Activated CD4-positive, alpha-beta T cell treated with anti-CD3 and anti-CD28 coated beads, Interleukin-2, amount 10 ng/mL, durations not matched to agents 24 days and 14 days (primary cell): ENCODE measurements at places on chromosomes 3 and 15.

DNA sequence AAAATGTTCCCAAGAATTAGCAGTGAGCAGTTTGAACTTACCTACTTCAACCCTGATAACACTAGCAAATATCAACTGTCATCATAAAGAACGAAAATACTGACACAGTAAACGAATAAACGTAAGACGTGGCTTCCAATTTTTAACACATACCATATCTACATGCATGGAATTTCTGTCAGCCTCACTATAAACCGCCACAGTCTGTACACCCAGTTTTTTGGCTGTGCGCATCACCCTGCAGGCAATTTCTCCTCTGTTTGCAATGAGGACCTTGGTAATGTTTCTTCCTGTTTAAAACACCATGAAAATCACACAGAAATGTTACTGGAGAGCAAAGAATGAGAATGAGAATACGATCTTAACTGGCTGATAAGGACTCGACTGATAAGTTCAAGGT is 7.0 kb downstream of the MCCC1 start:
- DNase-seq: no peak

GRCh38 chr3:108403198-108403597 is 106.8 kb downstream of the HHLA2 start:
- no peak for DNase-seq

DNA sequence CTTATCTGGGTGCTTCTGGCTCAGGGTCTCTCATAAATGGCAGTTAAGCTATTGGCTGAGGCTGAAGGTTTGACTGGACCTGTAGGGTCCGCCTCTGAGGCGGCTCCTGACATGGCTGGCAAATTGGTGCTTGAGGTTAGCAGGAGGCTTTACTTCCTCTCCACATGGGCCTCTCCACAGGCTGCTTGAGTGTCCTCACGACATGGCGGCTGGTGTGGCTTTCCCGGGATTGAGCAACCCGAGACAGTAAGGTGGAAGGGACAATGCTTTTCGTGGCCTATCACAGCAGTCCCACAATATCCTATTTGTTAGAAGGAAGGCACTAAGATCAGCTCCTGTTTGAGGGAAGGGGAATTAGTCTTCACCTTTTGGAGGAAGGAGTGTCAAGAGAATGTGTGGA is 267.3 kb upstream of the LRRFIP2 start:
- no peak for DNase-seq

DNA sequence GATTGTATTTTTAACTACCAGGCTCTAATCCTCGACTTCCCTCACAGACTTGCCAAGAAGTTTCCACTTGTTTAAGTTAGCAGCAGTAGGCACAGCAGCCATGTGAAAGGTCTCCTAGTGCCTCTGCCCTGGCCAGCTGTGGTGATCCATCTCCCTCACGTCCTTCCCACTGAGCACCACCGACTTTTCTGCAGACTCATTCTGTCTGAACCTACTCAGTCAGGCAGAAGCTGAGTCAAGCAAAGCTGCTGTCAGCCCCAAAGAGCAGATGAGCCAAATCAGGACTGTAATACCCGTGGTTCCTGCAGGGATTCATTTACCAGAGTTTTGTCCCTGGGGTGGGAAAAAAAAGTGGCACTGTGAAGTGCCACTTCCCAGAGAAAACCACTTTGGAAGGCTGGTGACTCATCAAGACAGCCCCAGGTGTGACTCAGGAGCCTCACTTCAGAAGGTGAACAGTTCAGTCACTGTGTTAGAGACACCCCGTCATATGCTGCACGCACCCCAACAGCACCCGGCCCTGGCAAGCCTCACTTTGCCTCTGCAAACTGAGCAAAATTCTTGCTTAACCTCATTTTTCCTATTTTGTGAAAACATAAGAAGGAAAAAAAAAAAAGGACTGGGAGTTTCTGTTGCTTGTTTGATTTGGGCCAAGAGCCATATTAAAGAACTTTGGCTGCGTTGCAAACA is 76.0 kb downstream of the WWTR1 start:
- no peak for DNase-seq

GRCh38 chr3:12985148-12985547 is 88.1 kb downstream of the IQSEC1 start:
- DNase-seq: no peak

- DNase-seq: no peak
Observed at GRCh38 chr3:10835406-10835805, 19.4 kb downstream of the SLC6A11 start.

DNA sequence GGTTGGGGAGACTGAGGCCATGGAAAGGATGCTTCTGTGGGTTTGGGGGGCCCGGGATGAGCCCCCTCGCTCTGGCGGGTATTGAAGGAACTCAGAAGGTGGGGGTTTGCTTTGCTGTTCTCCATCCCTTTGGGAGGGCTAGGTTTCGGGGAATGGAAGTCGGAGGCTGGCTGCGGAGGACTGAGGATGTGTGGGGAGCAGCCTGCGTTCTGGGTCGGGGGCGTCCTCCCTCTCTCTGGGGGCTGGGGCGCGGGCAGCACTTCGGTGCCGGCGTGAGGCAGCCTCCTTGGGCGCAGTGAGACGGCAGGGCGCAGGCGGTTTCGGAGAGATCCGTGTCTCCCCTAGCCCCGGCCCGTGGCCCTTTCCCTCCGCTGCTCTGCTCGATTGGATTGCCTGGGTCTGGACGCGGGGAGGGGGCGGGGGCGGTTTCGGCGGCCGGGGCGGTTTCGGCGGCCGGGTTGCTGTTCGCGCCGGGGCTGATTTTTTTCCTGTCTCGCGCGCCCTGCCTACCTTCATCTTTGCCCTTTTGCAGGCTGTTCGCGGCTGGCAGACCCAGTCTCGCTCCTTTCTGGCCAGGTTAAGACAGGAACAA is 1.4 kb downstream of the PTPRG start:
- DNase-seq: peak; percentile 58

GRCh38 chr15:69585937-69586336 is 133.3 kb downstream of the RPLP1 start:
- no peak for DNase-seq

GRCh38 chr3:191470080-191470479 is 9.1 kb downstream of the PYDC2 start:
- DNase-seq: no peak

DNA sequence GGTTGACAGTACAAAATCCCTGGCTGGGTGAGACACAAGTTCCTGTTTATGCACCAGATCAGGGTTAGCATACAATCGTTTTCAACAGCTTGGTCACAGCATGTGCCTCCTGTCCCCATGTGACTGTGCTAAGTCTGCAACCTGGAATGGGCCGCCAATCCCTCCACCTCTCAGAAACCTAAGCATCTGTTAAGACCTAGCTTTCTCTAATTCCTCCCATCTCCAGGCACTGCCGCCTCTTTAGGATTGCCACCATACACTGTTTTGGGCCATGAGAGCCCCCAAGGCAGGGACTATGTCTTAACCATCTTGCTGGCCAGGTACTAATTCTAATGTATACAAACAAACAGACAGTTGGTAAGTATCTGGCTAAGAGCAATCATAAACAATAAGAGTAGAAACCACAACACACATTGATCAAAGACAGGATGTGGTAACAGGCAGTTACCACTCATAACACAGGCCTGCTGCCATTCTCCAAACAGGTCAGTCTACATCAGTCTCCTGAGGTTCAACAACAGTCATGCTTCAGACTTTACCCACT is 25.6 kb downstream of the SEC22C start:
- peak; percentile 87 for DNase-seq
